AML-193 (cell line): ENCODE measurements at places on chromosomes 16 and 17.
A peak's percentile ranks its signal among the peaks of the same experiment; 100 is the strongest.

- DNase-seq, result peak; percentile 98
Observed at GRCh38 chr16:1342526-1343427, 8.9 kb downstream of the TSR3 start.

DNA sequence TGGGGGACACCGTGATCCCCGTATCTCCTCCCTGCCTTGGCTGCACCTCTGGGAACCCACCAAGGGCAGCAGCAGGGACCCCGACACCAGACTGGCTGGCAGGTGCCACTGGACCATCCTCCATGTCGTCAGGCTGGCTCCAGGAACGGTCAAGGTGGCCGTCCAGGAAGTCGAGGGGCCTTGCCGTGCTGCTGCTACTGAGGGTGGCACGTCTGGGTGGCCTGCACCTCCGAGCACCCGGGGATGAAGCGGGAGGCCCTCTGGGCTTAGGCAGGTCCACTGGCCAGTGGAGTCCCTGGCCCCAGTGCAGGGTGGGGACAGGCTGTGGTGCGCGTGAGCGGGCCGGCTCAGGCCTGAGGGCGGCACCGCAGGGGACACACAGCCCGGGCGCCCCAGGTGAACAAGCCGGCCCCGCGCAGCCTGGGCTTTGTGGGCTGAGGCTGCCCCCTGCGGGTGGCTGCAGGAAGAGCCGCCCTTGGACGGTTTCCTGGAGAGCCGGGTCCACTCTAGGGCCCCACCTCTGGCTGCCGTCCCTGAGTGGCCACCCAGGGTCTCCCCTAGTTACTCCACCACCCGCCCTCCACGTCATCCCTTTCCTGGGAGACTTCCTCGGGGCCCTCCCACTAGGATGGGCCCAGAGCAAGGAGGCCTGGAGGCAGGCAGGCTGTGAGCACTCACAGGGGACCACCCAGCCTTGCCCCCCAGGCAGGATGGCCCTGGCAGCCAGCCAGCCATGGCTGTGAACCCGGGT is 42.8 kb upstream of the ZC3H18 start:
- no peak for DNase-seq

GRCh38 chr17:50708050-50709000 is 611 bp upstream of the ANKRD40 start:
- DNase-seq, result no peak

- no peak for DNase-seq
Observed at GRCh38 chr16:54240271-54241129, 46.1 kb downstream of the IRX3 start.

GRCh38 chr16:82190386-82190785 is 20.4 kb upstream of the MPHOSPH6 start:
- peak; percentile 10 for DNase-seq

DNA sequence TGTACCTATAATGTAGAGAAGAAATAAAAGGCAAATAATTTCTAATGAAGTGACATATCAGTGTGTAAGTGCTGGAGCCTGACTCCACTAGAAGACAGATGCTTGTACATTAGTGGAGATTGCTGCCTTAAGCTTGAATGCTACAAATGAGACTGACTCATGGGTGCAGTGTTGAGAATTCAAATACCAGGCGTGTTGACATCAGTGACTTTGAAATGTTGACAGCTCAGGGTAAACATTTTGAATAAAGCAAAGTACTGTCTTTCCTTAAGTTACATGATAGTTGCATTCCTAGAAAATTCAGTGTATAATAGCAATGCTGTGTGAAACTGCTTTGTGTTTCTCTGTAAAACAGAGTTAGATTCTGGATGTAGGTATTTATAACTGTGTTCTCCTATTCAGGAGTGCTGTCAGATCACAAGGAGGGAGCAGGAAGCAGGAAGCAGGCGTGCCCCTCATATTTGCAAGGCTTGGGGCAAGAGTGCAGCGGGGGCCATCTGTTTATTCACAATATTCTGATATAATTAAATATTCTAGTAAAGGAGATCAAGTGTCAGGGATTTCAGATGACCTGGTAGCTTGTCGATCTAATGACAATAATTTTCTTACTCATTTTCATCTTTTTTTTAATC is 119.0 kb downstream of the SPECC1 start:
- DNase-seq, result no peak
